ENCODE measurements at places on chromosomes 4 and X.

DNA sequence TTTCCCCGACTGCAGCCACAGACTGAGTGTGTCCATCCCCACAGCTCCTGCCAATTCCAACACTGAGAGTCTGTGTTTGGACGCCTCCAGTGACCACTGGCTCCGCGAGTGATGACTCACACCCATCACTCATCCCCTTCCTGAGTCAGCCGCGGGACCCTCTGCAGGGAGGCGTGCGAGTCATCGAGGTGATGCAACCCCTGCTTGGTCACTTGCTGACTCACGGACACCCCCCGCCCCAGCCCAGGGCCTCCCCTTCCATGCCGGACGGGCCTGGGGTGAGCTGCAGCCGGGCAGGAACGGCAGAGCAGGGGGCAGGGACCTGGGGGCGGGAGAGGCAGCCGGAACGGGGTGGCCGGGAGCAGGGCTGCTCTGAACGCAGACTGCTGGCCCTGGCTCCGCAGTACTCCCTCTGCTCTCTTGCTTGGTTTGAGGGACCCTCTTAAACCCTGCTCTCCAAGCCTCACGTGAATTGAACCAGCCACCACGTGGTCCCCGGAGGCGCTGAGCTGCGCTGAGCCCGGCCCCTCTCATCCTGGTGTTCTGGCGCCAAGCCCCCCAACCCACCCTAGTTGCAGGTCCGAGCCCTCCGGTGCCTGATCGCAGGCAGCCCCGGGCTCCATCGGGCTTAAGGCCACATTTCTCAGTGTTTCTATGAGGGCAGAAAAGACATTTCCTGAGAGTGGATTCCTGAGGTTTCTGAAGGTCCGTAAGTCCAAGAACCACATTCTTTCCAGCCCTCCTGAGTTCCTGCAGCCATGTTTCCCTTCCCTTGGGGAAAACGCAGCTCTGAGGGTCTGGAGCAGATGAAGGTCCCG lies 32.4 kb downstream of the FGFRL1 start:
- peak; percentile 51 for DNase-seq

GRCh38 chr4:67638136-67638535 lies 62.8 kb downstream of the UBA6 start:
- no peak for DNase-seq

DNA sequence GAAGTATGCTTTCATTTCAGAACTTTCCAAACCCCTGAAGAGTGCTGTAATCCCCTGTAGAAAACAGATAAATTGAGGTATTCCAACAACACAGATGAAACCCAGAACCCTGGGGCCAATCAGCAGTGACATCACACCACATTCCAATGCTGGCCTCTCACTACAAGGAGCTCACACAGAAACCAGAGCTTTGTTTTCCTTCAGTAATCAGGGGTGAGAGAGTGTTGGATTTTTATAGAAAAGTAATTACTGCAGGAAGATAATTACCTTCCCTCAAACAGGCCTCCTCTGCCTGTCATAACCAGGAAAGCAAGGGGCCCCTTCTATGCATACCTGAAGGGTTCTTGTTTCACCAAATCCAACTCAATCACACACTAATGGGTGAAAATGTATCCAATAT lies 246.2 kb downstream of the SCFD2 start:
- DNase-seq, result no peak

DNA sequence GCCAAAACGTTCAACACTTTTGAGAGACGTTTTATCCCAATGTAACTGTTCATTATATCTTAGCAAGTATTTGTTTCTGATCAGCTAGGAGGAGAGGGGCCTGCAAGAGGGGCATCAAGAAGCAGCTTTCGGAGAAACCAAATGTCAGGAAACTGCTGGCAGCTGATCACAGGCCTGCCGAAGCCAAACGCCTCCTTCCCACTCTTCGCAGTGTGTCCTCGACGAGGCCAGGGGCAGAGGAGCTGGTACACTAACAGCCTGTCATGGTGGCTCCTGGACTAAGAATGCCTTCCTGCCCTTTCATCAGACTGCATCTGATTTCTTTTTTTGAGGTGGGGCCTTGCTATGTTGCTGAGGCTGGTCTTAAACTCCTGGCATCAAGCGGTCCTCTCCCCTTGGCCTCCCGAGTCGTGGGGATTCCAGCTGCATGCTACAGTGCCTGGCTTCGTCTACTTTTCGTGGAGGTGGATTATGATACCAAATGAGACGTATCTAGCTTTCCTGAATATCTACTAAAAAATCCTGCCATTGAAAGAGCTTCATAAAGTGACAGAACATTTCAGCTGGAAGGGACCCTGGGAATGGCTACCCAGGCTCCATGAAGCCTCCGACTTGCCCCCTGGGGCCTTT lies 134.8 kb downstream of the AFAP1 start:
- DNase-seq, result no peak

GRCh38 chr4:10094841-10095240 lies 21.8 kb downstream of the WDR1 start:
- DNase-seq, result no peak

DNA sequence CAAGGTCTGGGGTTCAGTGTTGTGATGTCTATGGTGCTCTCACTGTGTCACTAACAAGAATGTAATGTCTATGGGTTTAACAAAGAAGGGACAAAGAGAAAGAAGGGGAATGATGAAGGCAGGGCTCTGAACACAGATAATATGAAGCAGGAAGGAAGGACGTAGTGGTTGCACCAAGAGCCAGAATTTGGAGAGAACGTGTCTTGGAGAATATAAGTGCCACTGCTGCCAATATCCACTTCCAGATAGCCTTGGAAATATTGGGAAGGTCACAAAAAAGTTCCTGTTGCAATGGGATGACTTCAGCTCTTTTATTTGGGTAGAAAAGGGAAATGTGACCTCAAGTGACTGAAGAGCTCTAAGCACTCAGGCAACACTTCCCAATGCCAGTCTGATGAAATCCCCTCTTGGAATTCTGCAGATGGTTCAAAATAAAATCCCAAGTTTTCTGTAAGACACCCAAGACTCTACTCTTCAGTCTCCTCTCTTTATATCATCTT lies 131.8 kb downstream of the PRKX start:
- DNase-seq, result no peak

DNA sequence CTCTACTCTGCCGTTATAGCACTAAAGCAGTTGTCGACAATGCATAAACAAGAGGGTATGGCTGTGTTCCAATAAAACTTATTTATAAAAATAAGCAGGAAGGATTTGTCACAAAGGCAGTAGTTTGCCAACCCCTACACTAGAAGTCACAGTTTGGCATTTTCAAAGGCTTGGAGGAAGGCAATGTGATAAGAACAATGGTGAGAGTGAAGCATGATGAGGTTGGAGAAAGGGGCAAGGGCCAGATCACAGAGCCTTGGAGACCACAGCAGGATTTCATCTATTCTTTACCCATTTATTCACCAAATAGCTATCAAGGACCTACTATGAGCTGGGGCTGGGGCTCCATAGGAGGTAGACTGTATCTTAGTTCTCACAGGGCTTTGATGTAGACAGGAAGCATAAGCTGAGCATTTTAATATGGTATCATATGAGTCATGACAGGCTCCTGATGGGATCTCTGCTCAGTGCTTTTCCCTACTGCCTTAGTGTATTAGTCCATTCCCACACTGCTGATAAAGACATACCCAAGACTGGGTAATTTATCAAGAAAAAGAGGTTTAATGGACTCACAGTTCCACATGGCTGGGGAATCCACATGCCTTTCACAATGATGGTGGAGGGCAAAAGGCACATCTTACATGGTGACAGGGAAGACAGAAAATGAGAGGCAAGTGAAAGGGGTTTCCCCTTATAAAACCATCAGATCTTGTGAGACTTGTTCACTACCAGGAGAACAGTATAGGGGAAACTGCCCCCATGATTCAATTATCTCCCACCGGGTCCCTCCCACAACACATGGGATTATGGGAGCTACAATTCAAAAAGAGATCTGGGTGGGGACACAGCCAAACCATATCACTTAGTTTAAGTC lies 58.9 kb downstream of the PPM1K start:
- DNase-seq, result no peak

DNA sequence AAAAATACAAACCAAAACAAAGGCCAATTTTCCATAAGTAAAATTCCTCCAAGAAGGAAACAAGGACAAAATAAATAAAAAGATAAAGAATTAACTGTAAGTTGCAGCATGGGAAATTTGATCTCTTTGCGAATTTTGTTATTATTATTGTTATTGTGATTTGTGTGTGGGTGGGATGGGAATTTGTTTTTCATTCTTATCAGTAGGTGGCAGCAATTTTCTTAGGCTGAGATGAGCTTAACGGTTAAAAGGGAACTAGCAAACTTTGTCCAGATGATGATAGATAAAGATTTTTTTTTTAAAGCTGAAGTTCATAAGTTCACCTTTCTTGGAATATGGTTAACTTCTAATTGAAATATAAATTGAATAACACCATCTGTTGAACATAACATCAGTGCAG lies 83.2 kb upstream of the IL1RAPL2 start:
- no peak for DNase-seq

GRCh38 chr4:111793433-111794091 lies 351.7 kb upstream of the FAM241A start:
- no peak for DNase-seq

GRCh38 chrX:136975684-136976470 lies 57.9 kb downstream of the GPR101 start:
- no peak for DNase-seq

DNA sequence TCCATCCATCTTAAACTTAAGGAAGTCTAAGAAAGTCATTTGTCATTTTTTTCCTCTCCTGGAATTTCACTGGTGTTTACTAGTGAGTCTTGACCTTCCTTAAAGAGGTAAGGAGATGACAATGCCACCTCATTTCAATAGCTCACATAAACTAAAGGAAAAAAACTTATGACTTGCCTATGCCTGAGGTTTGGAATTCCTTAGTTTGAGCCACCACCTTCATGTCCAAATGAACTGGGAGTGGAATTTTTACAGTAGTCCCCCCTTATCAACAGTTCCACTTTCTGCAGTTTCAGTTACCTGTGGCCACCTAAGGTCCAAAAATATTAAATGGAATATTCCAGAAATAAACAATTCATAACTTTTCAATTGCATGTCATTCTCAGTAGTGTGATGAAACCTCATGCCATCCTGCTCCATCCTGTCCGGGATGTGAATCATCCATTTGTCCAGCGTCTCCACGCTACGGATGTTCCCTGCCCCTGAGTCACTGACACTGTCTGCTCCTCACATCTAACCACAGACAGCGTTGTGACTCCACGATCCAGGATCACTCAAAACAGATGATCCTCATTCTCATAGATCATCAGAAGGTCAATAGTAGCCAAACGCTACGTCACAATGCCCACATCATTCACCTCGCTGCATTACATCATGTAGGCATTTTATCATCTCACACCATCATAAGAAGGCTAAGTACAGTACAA lies 177.4 kb downstream of the SH3KBP1 start:
- DNase-seq, result no peak

DNA sequence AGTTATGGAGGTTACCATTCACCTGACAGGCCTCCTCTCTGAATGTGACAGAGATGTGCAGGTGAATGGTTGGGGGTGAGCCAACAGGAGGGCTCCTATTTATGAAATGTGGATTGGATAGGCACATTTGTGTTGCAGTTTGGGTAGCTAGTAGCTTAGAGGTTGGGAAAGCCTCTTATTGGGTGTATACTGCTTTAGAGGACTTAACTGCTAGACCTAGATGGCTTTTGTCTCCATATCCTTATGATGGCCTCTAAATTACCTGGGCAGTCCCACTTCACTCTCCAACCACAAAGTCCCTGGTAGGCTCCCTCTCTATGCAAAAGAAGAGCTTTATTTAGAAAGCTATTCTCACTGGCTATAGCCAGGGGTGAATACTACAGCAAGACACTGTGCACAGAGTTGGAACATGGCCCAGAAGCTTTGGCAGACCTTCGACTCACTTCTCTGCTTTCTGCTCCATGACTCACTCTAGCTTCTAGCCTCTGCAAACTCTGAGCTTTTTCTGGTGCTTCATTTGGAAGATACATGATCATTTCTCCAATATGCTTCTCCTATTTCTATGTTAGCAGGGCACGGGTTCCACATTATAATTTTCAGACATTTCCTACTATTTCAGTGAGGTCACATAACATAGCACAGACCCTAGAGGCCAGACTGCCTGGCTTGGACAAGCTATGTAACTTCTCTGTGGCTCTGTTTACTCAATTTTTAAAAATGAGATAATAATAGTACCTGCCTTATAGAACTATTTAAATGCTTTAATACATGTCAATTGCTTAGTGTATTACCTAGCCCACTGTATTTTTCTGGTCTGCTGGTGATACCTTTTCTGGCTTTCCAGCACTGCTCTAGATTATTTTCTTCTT lies 6.0 kb upstream of the VGLL1 start:
- no peak for DNase-seq

GRCh38 chr4:67160394-67160793 lies 384.9 kb downstream of the CENPC start:
- DNase-seq, result no peak

DNA sequence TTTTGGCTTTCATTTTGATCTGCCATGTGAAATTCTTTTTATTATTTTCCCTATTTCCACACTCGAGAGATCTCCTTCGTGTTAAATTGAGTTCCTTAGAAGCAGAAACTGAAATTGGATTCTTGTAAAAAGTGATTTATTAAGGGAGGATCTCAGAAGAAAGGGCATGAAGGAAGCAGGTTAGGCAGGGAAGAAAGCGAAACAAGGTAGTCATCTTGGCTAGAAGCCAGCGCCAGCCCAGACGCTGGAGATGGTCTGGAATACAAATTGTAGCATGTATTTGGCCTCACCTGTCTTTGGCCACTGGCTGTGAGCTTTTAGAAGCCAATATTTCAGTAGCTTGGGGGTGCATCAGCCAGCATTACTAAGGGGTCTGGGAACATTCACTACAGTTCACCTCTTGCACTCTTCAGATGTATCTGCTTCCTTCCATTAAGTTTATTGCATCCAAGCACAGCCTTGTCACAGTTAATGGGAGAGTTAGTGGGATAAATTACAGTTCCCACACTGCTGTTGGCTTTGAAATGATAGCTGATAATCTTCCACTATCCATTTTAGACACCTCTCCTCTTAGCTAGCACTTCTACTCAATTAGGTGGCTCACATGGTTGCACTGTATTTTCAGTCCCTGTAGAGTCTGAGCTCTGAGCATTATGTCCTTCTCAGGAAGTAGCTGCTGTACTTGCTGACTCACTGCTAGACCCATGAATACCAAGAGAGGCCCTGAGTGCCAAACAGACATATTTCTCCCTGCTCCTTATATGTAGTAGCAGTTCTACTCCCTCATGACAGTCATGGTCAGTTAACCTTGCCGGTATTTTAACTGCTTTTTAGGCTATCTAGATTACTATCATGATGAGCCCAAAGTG lies 14.6 kb downstream of the GRXCR1 start:
- DNase-seq, result no peak

- DNase-seq, result no peak
Measured at GRCh38 chr4:114108869-114109268, 129.4 kb upstream of the ARSJ start.

DNA sequence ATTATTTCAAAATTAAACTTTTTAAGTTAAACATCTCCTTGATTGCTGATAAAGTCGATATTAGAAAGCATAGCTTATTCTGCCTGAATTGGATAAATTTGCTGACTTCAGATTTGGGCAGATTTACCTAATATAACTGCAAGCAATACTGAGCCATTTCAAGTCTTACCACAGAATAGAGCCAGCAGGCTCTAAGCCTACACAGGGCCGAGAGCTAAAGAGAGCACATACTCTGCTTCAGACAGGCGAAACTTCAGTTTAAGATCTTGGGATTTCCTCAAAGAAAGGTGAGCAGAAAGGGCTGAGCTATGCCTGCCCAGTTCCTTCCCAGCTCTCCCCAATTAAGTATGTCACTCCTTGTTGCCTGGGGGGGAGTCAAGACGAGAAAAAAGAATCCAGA lies 240.6 kb upstream of the NOCT start:
- no peak for DNase-seq

Data from stimulated activated naive CD8-positive, alpha-beta T cell treated with anti-CD3 and anti-CD28 coated beads, Interleukin-15, amount 100 ng/mL, for 72 hours (primary cell).